Stimulated activated naive CD8-positive, alpha-beta T cell treated with anti-CD3 and anti-CD28 coated beads, Interleukin-15, amount 100 ng/mL, for 72 hours (primary cell): ENCODE measurements at places on chromosomes 13 and 19.

GRCh38 chr19:51695702-51696315, 2.7 kb downstream of the SPACA6 start:
- DNase-seq: no peak

- DNase-seq: no peak
Measured at GRCh38 chr13:23560571-23561089, 9.6 kb upstream of the TNFRSF19 start.

DNA sequence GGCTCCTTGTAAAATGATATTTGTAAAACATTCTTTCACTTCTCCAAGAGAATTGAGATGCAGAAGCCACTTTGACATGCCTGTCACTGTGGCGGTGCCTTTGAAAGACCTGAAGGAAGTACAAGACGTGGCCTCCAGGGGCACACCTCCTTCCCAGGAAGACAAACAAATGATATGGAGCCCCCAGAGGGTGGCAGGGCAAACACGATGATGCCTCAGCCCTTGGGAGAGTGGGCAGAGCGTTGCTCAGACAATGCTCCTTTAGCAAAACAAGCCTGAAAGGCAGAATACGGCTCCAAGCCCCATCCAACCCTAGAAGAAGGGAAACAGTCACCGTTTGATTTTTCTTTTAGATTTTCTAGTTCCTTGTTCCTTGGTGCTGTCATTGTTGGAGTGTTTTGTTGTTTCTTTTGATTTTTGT, 9.2 kb upstream of the ATP12A start:
- peak; percentile 25 for DNase-seq

GRCh38 chr19:41537789-41538188, 38.2 kb upstream of the CEACAM21 start:
- no peak for DNase-seq

DNA sequence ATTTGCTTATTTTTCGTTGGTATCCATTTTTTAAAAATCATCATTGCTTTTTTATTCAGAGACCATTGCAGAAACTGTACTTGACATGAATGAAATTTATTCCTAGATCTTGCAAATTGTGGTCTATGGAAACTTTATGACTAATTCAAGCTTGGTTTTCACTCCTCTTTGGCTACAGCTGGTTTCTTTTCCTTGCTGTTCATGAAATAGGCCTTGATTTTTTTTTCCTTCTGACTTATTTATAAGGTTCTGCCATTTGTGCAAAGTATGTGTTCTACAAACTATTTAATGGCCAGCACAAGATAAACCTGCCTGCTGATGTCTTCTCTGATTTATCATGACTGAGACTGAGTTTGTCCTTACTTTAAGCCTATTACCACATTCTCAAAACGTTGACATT, 764.0 kb upstream of the SLITRK5 start:
- DNase-seq: no peak

DNA sequence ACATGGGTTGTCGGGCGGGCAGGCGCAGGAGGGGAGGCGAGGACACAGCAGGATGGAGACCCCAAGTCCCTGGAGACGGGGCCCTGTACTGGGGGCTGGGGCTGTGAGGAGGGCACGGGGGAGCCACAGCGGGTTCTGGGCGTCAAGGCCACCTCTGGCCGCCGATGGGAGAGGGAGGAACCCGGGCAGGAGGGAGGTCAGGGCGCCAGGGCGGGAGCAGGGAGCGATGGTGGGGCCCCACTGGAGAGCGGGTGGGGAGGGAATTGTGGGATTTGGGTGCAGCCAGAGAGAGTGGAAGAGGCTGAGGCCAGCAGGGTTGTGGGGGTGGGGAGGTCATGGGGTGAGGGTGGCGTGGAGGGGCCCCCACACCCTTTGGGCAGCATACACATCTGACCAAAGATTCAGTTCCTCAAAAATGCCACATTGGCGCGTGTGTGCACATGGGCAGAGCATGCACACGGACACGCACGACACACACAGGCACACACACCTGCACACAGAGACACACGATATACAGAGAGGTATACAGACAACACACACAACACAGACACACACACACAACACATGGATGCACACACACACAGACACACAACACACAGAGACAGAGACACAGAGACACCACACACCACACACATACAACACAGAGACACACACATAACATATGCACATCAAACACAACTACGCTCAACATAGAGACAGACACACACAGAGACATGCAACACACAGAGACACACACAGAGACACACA, 54.9 kb downstream of the AP1M1 start:
- no peak for DNase-seq

- no peak for DNase-seq
Measured at GRCh38 chr13:44022196-44022595, 142.5 kb downstream of the LACC1 start.

DNA sequence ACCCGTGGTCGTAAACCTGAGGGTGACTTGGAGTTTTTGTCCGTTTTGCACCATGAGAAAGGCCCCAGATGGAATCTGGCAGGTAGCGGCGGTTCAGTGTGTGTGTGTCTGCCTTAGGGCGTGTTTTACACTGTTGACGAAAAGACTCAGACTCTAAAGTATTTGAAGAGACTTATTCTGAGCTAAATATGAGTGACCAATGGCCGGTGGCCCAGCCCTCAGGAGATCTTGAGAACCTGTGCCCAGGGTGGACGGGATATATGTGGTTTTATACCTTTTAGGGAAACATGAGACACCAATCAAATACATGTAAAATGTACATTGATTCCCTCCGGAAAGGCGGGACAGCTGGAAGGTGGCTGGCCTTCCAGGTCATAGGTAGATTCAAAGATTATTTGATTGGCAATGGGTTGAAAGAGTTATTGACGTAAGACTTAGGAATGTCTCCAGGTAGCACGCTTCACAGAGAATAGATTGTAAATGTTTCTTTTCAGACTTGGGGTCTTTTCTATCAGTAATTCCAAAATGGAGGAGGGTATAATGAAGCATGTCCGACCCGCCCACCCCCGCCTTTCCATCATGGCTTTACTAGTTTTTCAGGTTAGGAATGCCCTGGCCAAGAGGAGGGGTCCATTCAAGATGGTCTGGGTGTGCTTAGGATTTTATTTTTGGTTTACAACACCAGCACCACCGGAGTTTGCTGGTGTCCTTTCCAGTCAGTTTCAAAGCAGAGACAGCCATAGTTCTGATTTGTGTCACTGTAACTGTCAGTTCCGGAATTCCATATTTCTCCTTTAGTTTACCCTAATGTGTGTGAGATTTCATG, 1.0 kb upstream of the ZNF529 start:
- no peak for DNase-seq

DNA sequence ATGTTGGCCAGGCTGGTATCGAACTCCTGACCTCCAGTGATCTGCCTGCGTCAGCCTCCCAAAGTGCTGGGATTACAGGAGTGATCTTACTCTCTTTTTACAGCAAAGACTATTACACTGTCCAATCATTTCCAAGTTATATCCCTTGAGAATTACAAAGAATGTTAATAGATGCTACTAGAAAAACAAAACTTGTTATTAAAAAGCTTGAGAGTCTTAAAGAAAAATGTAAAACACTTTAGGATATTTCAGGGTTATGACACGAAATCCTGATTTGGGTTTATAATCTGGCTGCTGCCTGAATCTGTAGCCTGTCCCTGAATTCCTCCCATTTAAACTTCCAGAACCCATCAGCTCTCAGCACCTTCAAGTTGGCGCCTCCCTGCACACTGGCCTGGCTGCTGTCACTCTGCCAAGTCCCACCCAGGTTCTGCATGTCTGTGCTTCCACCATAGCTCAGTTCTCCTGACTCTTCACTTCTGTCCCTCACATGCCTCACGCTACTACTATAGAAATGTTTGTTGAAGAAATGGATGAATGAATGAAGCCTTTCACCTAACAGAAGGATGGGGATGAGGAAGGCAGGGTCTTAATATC, 55.8 kb upstream of the RFXAP start:
- DNase-seq: no peak

GRCh38 chr19:6058518-6059201, 51.6 kb downstream of the RFX2 start:
- DNase-seq: no peak

DNA sequence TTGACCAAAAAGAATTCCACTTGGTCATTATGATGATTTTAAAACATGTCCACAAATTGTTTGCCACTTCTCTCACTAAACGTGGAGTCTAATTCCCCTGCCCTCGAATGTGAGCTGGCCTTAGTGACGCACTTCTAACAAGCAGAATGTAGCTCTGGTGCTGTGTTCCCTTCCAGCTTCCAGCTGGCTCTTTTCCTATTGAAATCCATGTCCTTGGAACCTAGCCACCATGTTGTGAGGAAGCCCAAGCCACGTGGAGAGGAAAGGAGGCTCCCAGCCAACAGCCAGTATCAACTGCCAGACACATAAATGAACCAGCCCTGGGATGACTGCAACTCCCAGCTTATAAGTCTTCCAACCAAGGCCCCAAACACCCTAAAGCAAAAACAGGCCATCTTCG, 23.6 kb upstream of the CEBPA start:
- no peak for DNase-seq

GRCh38 chr13:96966415-96967102, 27.7 kb downstream of the OXGR1 start:
- no peak for DNase-seq

GRCh38 chr13:48431431-48431830, 18.5 kb upstream of the LPAR6 start:
- no peak for DNase-seq

GRCh38 chr13:66922444-66922843, 307.7 kb downstream of the PCDH9 start:
- DNase-seq: no peak

DNA sequence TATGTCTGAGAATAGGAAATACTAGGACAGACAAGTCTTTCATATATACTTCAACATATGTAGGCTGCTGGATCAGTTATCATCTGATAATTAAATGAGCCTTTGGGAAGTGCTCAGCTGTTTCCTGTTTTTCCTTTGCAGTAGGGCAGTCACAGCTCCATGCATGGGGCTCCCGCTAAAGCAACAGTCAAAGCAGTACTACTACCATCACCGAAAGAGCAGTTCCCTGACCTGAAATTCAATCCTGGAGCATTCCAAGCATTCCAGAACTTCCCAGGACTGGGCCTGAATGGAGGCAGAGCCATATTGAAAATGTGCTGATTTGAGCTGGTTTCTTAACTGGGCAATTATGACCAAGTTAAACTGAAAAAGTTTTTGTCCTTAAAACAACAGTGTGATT, 20.5 kb downstream of the MICU2 start:
- no peak for DNase-seq

- no peak for DNase-seq
Measured at GRCh38 chr13:95038949-95039348, 262.3 kb downstream of the ABCC4 start.

DNA sequence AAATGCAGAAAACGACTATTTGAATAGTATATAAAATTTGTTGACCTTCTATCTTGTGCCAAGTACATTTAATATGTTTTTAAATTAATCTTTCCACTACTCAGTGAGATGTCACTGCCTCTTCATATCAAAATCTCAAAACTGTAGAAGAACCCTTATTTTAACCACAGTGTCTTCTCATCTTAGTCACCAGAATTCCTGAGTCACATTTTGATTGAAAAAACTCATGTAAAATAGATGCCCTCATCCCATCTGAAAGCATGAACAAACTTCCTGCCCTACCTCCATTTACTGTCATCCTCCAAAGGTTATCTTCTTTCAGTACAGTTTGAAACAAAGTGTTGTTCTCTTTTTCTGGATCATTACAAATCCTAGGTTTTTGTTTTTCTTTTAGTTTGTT, 1215.4 kb downstream of the PCDH9 start:
- no peak for DNase-seq

GRCh38 chr13:87138866-87139265, 532.3 kb upstream of the SLITRK5 start:
- no peak for DNase-seq

DNA sequence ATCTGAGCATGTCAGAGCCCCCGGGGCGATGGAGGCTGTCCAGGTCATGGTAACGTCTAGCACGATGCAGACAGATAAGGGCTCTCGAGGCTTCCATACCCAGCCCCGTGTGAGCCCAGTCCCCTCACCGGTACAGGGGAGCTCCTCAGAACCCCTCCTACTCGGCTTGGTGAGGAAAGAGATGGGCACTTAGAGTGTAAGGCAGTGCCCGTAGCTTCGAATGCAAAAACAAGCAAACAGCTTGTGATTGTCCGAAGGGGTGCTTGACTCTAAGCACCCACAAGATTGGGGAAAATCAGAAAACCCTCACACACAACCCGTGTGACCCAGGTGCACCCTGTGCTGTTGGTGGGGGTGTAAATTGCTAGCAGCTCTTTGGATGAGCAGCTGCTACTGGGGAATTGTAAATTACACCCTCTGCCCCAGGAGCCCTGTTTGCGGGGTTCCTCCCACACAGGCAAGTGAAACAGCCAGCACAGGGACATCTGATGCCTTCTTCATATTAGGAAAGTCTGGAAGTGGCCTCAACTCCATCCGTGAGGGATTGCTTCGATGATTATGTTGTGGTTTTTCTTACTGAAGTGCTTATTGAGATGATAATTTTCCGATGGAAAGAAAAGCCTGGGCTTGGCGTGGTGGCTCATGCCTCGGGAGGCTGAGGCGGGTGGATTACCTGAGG, 918 bp upstream of the PSPN start:
- no peak for DNase-seq

DNA sequence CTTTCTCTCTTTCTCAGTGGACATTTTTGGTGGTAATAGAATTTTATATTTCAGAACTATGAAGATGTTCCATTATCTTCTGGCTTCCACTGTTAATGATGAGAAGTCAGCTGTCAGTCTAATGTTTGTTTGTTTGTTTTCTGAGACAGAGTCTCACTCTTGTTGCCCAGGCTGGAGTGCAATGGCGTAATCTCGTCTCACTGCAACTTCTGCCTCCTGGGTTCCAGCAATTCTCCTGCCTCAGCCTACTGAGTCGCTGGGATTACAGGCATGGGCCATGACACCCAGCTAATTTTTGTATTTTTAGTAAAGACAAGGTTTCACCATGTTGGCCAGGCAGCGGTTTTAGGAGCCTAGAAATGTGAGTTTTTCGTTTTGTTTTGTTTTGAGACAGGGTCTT, 4.7 kb downstream of the ZNF317 start:
- no peak for DNase-seq

- DNase-seq: no peak
Measured at GRCh38 chr19:18489627-18490184, 32.2 kb downstream of the ELL start.

DNA sequence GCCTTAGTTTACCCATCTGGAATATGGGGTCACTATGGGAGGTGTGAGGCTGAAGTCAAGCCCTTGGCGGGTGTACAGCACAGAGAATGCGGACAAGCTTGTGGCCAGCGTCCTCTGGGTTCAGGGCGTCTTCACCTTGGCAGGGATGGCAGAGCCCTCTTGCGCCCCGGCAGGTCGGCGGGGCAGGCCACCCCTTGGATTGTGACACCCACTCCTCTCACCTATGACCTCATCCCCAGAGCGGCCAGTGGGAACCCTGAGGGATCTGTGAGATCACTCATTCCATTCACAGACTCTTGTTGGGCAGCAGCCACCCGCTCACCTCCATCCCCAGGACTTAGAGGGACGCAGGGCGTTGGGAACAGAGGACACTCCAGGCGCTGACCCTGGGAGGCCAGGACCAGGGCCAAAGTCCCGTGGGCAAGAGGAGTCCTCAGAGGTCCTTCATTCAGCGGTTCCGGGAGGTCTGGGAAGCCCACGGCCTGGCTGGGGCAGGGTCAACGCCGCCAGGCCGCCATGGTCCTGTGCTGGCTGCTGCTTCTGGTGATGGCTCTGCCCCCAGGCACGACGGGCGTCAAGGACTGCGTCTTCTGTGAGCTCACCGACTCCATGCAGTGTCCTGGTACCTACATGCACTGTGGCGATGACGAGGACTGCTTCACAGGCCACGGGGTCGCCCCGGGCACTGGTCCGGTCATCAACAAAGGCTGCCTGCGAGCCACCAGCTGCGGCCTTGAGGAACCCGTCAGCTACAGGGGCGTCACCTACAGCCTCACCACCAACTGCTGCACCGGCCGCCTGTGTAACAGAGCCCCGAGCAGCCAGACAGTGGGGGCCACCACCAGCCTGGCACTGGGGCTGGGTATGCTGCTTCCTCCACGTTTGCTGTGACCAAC, at the start of gene SPACA4:
Gene SPACA4 (plus strand): TSS at position 280 of the 896 bp plus-strand sequence. CDS start 237 bp downstream, at position 517.
- no peak for DNase-seq
